ENCODE measurements at places on chromosomes 2 and 18.

DNA sequence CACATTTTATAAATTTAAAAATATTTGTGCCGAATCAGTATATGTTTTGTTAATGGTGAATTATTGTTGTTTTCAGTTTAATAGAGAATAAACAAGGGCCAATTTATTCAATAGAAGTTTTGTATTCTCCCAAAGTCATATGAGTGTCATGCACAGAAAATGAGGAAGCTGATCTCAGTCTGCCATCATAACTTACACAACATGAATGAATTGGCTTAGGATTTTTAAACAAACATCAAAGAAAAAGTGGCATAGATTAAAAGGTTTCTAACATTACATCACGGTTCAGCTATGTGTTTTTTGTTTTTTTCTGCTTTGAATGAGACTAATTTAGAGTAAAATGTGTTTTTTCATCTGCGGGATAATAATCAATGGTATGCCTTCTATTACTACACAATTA lies 123.4 kb upstream of the CTNNA2 start:
- DNase-seq: no peak

- peak; percentile 49 for DNase-seq
Observed at GRCh38 chr2:28134262-28134812, 243.8 kb downstream of the BABAM2 start.

GRCh38 chr2:176137906-176138305 lies 8.4 kb downstream of the HOXD8 start:
- DNase-seq: no peak

DNA sequence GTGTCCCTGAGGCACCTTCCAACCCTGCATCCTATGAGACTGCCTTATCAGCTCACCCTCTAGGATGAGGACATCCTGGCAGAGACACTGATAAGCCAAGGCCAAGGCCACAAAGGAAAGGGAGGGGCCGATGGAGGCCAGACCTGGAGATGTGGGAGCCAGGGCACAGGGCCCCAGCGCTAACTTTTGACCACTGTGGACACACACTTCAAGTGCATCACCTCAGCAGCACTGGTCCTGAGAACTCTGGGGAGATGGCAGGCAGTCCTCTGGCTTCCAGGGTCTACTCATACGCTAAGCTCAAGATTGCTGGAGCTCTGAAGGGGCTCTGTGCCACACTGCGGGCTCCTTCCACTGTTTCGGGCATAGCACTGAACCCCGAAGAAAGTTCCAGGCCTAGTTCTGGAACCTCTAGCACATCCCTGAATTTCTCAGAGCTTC lies 100.2 kb upstream of the ID2 start:
- peak; percentile 36 for DNase-seq

DNA sequence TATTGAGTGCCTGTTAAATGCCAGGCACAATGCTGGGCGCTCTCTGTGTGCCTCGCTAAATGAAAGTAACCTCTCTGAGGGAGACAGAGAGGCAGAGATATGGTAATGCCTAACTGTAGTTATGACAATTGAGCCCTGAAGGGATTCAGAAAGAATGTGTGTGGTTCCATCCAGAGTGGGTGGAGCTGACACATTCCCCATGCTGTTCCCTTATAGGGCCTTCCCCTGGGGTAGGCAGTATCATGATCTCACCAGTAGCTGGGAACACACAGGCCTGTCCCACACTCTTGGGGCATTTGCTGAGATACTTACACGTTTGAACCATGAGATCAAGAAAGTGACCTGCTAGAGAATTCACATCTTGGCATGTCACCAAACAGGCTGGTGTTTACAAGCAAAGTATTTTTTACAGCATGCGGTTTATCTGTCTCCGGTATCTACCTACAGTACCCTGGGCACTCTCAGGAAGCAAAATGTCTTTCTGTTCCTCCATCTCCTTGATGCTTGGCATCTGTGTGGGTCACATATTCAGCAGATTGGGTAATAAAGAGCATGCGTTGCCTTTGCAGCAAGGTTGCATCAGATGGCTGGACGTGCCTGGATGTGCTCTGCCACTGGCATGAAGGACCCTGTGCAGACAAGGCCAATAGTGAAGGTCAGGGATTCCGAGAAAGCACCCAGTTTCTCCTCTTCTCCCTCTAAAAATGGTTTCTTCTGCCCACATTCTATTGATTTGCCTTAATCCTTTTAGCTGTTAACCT lies 9.4 kb downstream of the CTIF start:
- peak; percentile 60 for DNase-seq

Data from ureter (tissue), 1 donor.